LoVo (cell line): ENCODE measurements at places on chromosomes 12 and 14.
A peak's percentile ranks its signal among the peaks of the same experiment; 100 is the strongest.

- DNase-seq, result no peak
Observed at GRCh38 chr12:139585-139984, 73.0 kb downstream of the IQSEC3 start.

DNA sequence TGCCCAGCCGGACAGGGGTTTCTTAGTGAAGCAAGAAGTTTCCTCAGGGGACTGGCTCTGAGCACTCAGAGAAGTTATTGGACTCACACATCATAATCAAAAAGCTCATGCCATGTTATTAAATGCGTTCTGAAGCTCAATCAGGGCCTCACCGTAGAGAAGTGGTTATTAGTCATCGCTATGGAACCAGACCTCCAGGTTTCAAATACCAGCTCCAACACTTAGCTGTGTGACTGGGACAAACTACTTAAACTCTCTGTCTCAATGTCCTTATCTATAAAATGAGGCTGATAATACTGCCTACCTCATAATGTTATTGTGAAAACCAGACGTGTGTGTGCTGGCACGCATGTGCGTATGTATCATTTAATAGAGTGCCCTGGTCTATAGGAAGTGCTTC lies 7.3 kb downstream of the STAT6 start:
- no peak for DNase-seq

DNA sequence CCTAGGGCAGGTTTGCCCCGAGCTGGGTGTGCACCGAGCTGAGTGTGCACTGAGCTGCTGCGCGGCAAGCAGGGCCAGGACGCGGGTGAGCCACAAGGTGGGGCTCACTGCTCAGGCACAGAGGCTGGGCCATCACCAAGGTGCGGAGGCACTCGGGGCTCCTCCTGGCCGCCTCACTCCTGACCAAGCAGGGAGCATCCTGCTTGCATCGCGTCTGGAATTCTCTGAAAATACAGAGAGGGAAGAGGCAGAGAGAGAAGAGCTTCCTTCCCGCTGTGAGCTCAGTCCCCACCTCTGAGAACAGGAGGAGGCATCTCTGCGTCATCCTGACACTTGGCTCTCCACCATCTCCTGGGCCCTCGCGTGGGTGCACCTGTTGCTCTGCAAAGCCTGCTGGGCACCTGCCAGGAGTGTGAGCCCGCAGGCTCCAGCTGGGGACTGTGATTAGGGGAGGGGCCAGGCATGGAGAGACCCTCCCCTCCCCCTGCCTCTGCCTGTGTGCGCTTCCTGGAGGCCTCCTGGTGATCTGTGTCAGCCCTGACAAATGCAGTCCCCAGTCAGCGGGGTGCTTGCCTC lies 116.3 kb downstream of the GLT1D1 start:
- DNase-seq, result no peak

GRCh38 chr12:10982244-10982643 lies 4.5 kb downstream of the TAS2R50 start:
- no peak for DNase-seq

DNA sequence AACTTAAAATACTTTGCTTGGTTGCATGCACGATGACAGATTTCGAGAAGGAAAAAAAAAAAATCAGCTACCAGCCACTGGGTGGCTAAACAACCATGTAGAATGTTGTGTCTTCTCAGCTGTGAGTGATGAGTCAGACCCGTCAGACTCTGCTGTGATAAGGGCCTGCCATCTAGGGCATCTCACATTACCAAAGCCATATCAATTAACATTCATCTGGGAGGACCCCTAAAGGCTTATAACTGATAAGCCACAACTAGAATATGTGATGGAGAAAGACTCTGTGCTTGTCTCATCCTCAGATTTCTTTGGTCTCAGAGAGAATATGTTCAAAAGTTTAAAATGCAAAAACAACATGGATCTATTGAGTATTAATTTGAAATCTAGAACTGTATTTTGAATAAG lies 111.5 kb downstream of the PAX9 start:
- DNase-seq, result peak; percentile 30

GRCh38 chr12:95548539-95549391 lies 2.5 kb downstream of the USP44 start:
- DNase-seq, result no peak

DNA sequence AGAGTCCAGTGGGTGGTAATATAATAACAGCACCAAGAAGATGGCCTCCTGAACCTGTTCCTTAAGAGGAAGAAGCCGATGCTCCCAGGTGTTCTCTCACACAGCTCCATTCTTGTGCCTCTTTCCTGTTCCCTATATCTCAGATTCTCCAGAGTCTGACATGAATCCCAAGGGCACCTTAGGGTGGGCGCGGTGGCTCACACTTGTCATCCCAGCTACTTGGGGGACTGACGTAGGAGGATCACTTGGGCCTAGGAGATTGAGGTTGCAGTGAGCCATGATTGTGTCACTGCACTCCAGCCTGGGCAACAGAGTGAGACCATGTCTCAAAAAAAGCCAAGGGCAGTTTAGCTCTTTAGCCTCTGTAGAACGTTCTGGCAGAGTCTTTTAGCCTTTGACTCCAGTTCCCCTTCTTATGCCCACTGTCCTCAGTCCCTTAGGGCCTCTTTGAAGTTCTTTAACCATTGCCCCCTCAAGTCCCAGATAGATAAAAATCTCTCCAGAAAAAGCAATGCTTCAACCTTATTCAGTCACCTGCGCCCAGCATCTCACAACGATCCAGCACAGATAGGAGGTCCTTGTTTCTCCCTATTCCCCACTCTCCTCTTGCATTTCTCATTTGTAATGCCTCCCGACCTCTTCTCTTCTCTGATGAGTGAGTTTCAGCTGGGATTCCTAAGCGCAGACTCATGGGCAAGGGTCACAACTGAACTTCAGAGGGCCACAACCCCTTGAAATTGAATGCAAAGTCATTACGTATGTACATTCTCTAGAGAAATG lies 4.7 kb downstream of the CCDC184 start:
- no peak for DNase-seq

- no peak for DNase-seq
Observed at GRCh38 chr14:75510547-75510946, 11.7 kb upstream of the BATF start.

DNA sequence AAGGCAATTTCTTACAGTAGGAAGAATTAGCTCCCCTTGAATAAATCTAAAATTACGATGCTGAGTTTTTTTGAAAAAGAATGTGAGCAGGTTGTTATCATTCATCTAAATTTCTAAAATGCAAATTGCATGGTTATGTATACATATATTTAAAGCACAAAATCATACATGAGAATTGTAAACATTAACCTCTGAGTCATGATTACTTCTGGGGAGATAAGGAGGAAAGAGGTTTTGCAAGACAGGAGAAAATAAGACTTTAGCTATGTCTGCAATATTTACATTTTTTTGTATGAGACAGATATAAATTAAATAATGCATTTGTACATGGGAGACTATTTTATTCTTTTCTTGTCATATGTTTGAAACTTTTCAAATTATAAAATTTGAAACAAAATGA lies 72.2 kb downstream of the TSPAN8 start:
- DNase-seq, result peak; percentile 25

GRCh38 chr14:34003082-34003668 lies 52.3 kb upstream of the EGLN3 start:
- no peak for DNase-seq

DNA sequence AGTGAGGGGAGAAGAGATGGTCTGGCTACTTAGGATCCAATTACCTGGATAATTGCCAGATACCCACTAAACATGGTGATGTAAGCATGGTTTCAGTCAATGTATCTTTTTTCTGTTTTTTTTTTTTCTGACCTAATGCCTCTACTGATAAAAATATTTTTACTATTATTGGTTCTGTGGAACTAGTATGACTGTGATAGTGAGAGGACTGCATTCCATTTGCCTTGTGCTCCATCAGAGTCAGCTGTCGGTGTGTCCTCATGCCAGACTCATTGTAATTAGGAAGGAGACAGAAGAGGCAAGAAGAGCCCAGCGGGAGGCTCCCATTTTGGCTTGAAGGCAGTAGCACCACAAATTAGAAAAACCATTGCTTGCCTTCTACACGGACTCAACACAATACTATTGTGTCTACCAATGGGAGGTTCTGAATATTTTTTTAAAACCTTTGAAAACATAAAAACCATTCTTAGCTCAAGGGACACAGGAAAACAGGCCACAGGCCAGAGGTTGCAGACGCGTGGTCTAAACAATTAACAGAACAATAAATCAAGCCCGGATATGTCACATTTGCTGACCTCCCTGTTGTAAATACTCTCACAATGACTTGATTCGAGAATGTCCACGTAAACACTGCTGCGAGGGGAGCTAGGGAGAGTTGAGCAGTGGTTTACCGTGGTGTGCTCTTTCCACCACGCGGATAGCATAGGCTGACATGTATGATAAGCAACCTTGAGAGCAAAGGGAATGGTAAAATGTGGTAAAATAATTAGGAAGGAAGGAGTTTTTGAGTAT lies 13.5 kb upstream of the DCP1B start:
- DNase-seq, result no peak

GRCh38 chr14:57835766-57836165 lies 30.1 kb downstream of the SLC35F4 start:
- no peak for DNase-seq

DNA sequence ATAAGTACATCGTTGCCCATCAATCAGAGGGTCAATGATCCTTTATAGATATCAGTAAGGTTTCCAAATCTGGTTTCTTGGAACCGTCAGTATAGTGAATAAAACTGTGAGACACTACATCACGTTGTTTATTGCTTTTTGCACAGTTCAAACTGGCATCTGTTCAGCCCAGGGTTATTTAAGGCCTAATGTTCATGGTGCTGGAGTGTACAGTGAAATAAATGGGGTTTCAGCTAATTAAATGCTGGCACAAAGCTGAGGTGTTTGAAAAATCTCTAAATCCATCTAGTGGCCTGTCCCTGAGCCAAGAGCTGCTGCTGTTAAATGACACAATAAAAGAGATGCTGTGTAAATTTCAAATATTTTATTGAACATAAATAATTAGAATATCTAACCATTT lies 69.9 kb downstream of the RPS29 start:
- no peak for DNase-seq

DNA sequence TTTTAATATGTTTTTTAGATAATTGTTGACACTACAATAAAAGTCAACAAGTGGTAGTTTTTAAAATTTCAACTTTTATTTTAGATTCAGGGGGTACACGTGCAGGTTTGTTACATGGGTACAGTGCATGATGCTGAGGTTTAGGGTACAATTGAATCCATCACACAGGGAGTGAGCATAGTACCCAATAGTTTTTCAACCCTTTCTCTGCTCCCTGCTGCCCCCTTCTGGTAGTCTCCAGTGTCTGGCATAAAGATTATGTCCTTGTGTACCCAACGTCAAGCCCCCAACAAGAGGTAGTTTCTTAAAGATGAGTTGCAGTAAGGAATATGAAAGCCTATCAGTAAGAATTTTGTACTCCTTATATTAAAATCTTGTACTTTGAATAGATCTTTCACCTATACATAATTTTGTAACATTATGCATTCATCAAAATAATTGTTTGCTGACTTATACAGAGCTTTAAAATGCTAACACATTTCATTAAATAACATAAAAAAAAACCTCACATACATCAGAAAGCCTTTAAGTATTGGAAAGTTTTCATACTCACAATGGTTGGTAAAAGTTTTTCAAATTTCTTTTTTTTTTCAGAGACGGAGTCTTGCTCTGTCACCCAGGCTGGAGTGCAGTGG lies 5.4 kb upstream of the RALGAPA1 start:
- DNase-seq, result peak; percentile 51

GRCh38 chr14:105324080-105324778 lies 9.7 kb downstream of the PACS2 start:
- no peak for DNase-seq

DNA sequence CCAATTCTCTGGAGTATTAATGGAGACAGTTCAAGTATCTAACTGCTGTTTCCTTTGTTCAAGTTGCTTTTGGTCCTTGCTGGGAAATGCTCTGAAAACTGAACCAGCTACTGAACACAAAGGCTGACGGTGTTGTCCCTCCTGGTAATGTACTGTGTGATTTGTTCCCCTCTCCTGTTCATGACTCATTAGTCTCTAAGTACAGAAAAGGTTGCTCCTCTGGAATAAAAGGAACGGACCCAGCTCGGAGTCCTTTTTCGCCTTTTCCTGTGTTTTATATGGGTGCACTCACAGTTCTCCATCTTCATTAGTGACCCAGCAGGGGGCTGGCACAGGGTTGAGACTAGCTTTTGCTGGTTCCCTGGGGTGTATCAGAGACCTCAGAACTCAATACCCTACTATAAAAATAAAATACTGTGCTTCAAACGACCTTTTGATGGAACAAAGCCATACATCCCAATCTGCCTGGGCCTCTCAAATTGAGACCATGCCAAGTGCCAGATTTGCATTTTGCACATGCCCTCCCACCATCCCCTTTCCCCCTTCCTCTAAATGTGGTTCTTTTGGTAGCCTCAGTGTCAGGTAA lies 269.7 kb downstream of the RAD51B start:
- no peak for DNase-seq

GRCh38 chr14:49893309-49894213 lies 679 bp downstream of the ARF6 start:
- DNase-seq, result peak; percentile 40

DNA sequence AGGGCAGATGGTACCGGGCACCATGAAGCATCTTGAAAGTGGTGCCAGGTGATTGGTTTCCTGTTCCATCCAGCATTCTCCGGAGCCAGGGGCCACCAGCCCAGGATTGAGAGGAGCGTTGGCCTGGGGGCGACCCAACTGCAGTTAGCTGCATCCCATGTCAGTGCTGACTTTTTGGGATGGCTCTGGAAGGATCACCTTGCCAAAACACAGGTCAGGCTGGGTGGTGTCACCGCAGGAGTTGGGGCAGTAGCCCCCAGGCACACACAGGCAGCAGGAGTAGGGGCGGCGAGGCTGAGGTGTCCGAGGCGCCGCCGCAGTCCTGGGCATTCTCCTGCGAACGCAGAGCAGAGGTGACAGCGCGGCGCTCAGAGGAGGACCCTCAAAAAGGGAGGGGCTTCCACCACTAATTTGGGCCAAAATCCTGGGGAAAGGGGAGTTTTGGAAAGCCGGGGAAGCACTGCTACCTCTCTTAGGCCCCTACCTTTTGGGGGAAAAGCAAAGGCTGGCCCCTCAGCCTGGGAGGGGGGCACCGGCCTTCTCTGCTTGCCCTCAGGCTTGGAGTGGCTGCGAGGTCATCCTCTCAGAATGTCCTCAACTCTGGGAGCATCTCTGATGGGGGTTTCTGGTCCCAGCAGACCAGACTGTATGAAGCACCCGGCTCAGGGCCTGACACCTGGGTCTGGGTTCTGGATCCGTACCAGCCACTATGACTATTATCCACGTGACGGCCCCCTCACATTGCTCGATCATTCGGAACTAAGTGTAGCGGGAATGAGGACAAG lies 26.7 kb upstream of the LRTM2 start:
- DNase-seq, result no peak

- no peak for DNase-seq
Observed at GRCh38 chr12:84950971-84951546, 38.5 kb upstream of the SLC6A15 start.

GRCh38 chr12:32201976-32202375 lies 95.3 kb downstream of the BICD1 start:
- DNase-seq, result no peak

DNA sequence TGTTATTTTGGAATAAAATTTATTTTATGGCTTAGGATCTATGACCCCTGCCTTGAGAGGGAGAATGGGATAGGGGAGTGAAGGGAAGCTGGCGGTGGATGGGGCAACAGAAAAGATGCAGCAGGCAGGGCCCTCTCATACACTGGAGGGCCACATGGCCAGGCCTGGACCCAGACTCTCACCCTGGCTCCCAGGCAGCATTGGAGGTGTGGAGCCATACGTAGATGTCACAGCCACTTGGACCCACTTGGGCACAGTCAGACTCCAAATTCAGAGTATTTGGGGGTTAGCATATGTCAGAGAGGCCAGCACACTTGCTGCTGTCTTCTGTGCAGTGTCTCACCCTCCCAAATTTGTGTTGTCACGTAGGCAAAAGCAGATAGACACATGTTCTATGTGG lies 6.5 kb downstream of the NAB2 start:
- DNase-seq, result no peak

- no peak for DNase-seq
Observed at GRCh38 chr14:36655571-36655962, 6.1 kb upstream of the PAX9 start.
